ENCODE measurements at places on chromosomes 1 and 21.

DNA sequence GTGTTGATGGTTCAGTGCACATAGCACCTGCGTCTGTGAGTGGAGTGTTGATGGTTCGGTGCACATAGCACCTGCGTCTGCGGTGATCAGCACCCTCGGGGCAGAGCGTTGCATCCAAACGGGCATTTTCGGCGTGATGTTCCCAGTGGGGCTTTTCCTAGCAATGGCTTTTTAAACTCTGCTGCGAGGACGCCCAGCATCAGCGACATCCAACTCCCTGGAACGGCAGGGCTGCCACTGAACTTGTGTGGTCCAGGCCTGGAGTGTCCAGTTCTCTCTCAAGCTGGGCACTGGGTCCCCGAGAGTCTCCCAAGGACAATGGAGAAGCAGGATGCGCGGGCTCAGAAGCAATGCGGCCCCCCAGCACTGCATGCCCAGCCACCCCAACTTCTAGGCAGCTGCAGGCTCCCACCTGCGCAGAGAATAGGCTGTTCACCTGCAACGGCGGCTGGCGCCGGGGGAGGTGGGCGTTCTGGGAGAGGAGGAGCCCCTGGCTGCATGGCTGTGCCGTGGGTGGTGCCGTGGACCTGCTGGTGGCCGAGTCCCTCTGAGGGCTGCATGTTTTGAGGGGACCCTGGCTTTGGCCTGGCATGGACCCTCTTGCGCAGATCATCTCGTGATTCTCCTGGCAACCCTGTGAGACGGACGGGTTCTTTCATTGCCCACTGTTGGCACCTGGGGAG is 10.1 kb upstream of the C1orf174 start:
- DNase-seq: peak; percentile 24

DNA sequence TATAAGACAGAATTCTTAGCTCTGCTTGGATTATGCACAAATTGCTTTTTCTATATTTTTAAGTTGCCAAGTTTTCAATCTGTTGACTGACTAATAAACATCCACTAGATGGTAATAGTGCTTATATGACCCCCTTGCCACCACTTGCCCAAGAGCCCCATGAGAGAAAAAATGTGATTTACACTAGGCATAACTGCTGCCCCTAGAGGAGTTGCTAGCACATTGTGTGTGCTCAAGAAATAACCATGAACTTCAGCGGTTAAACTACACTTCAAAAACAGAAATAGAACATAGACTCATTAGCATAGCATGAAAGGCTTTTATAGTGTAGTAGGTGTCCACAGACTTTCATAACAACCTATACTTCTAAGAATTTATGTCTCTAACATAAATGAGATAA is 61.4 kb downstream of the BRINP3 start:
- DNase-seq: no peak

DNA sequence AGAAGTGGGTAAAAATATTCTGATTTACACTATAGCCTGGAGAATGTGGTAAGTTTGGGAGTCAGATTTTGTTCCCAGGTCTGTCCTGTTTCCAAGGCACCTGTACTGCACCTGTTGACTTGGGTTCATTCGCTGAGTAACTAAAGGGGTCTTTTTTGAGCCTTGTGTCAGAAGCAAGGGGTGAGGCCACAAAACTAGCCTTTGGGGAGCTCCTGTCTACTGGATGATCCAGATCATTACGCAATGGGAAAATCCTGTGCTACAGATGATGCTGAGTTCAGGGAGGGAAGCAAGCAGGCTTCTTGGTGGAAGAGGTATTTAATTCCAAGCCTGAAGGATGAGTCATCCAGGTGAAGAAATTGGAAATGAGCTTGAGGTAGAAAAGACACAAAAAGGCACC is 424.0 kb downstream of the MATN1 start:
- DNase-seq: no peak

DNA sequence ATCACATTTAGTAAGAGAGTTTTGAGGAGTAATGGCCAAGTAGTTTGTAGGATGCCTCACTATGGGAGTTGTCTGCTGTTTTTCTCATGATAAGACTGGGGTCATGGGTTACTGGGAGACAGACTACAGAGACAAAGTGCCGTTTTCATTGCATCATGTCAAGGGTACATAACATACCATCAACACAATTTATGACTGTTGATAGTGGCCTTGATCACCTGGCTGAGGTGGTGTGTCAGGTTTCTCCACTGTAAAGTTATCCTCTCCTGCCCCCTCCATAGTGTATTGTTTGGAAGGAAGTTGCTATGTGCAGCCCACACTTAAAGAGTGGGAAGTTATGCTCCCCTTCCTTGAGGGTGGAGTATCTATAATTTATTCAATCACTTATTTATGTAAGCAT is 263.5 kb upstream of the POU3F1 start:
- DNase-seq: no peak

GRCh38 chr21:15104470-15104869 is 39.7 kb upstream of the NRIP1 start:
- DNase-seq: no peak

- DNase-seq: no peak
Measured at GRCh38 chr21:45078877-45079281, 4.5 kb downstream of the ADARB1 start.

GRCh38 chr1:18009055-18009454 is 98.5 kb upstream of the IGSF21 start:
- DNase-seq: no peak

DNA sequence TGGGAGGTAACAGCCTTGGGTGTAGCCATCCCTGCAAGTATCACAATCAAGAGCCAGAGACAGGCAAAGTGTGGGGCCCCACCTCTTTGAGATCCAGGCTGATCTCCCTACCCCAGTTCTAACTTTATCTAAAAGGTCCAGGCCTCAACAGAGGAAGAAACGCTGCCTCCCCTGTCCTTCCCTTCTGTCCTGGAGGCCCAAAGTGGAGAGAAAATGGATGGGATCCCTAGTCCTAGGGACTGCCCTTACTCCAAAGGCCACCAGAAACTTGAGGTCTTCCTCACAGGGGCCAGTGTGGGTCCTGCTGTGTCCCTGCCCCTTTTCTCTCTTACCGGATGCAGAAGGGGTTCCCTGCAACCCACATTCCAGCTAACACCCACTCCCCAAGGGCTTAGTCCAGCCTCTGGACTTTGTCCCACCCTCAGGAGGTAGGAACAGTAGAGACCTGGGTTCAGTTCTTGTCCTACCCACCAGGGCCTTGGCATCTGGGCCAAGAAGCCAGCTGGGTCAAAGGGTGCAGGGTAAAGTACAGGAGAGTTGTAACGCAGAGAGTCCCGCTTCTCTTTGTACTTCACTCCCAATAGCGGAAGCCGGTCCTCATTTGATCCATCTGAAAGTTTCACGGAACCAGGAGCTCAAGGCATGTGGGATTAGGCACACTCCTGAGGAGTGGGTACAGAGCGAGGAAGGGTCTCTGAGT is 1.9 kb downstream of the HDGF start:
- DNase-seq: no peak

DNA sequence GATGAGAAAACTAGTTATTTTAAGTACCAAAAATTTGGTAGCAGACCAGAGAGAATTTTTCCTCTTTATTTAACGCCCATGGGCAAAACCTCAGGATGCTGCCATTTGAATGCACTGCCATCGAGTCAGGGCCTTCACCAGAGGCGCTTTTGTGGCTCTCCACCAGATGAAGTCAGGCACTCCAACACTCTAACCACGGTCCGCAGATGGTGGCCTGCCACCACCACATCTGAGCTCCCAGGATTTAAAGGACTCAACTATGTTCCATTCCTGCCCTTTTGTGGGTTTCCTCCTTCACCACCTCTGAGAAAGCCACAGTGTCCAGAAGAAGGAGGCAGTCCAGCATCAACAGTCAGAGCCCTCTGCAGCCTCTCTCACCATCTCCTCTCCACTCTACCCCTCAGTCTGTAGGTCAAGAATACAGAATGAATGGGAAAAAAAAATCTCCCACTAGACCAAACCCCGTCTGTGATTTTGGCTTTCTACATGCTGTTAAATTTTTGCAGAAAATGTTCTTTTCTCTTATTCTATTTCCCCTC is 647.4 kb downstream of the USP25 start:
- no peak for DNase-seq

DNA sequence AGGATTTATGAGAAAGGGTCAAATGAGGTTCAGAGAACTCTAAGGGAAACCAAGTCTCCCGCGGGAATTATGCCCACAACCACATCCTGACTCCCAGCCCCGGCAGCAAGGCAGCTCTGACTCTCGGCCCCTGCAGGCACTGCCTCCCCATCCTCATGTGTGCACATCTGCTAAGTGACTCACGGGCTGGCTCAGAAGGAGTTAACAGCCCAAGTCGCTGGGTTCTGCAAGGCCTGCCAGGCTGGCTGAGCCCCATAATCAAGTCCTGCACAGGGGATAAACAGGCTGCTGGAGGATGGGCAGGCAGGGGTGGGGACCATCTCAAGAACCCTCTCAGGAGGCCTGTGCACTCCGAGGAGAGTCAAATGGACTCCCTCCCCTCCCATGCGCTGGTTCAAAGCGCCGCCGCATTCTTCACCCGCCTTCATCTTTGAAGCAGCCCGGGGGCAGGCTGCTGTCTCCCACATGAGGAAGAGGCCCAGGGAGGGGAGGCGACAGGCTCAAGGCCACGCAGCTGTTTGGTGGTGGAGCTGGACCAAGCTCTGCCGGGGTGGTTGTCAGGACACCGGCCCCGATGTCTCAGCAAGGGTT is 344.3 kb downstream of the MATN1 start:
- DNase-seq: peak; percentile 34

DNA sequence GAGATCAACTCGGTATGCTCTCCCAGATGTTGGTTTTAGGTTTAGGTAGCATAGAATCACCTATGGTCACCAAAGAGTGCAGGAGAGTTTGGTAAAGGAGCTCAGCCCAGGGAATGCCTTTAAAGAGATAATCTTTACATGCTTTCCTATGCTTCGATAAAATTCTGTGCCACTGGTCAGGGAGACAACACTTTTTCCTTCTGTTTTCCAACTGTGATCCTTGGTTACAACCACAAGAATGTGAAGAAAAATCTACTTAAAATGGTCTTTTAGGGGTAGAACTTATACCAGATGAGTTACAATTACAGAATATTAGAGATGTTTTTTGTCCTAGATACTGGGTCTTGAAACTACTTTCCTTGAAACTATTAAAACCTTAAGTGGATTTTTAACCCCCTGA is 895.6 kb downstream of the TTLL7 start:
- DNase-seq: no peak

GRCh38 chr1:11238311-11238710 is 24.0 kb downstream of the MTOR start:
- DNase-seq: no peak

All from NCI-H187 (cell line).